ENCODE measurements at places on chromosomes 7 and 10. TPM values are rescaled to one million over a fixed set of nuclear protein-coding genes. Genes with fewer than 3 reads are reported as not detected.

RET gene
- 16.7 TPM for polyA plus RNA-seq

SKIDA1 gene
- 12.2 TPM for polyA plus RNA-seq

UTF1 gene
- polyA plus RNA-seq = not detected

TMEM176A gene
- polyA plus RNA-seq = 90.9 TPM

ABCC2 gene
- 15.2 TPM for polyA plus RNA-seq

IL6 gene
- polyA plus RNA-seq = not detected

CYP26C1 gene
- polyA plus RNA-seq = 0.05 TPM

MYL10 gene
- polyA plus RNA-seq = 0.37 TPM

FAM25A gene
- polyA plus RNA-seq = not detected

SUPV3L1 gene
- polyA plus RNA-seq = 49.9 TPM

ZNF425 gene
- 8.6 TPM for polyA plus RNA-seq

ZNF804B gene
- 0.42 TPM for polyA plus RNA-seq

CCL26 gene
- not detected for polyA plus RNA-seq

SPDYE2B gene
- 3.8 TPM for polyA plus RNA-seq

SUMF2 gene
- 153 TPM for polyA plus RNA-seq

AGK gene
- polyA plus RNA-seq = 45.8 TPM

NPVF gene
- not detected for polyA plus RNA-seq

TEX36 gene
- polyA plus RNA-seq = not detected

AKR1C3 gene
- polyA plus RNA-seq = 64.0 TPM

WEE2 gene
- polyA plus RNA-seq = 0.58 TPM

TMEM229A gene
- 0.13 TPM for polyA plus RNA-seq

AUTS2 gene
- 110 TPM for polyA plus RNA-seq

TMEM213 gene
- 39.2 TPM for polyA plus RNA-seq

FAM25C gene
- polyA plus RNA-seq = not detected

HSPA12A gene
- polyA plus RNA-seq = 51.3 TPM

GNGT1 gene
- not detected for polyA plus RNA-seq

CRHR2 gene
- polyA plus RNA-seq = 0.07 TPM

GRM3 gene
- 0.13 TPM for polyA plus RNA-seq

TMEM120A gene
- polyA plus RNA-seq = 56.2 TPM

RPEL1 gene
- polyA plus RNA-seq = 0.18 TPM

LRRC4 gene
- polyA plus RNA-seq = 5.8 TPM

MCM7 gene
- 177 TPM for polyA plus RNA-seq

SORCS1 gene
- polyA plus RNA-seq = 18.3 TPM

TAS2R3 gene
- 1.2 TPM for polyA plus RNA-seq

Measured in left kidney (tissue), 8 donors.